ENCODE measurements at places on chromosomes 7 and 10.

DNA sequence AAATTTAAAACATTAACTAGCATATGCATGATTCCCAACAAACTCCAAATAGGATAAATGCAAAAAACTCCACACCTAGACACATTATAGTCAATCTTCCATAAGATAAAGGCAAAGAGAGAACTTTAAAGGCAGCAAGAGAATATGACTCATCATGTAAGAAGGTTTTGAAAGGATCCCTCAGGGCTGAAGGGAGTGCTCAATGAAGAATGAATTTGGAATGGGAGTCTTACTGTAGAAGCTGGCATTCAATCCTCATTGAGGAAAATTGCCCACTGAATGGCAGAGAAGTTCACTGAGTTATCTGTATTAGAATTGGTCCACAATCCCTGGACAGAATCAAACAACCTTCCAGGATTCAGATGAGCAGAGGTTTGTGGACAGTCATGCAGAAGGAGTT, 26.1 kb upstream of the ZNF365 start:
- DNase-seq = no peak

DNA sequence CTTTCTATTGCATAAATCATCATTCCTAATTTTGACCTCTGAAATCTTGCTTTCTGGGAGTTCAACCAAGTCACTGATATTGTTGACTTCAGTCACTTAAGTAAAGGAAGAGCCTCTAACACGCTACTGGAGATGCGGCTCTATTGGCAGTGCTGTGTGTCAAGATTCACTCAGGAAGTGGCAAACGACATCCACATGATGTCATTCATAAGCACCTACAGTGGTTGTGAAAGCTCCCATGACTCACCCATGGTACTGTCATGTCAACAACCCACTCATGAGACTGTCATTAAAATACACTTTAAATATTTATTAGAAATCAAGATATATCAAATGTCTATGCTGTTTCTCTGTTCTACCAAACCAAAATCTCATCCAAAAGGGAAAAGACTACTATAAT, 52.5 kb upstream of the LHFPL3 start:
- no peak for DNase-seq

- no peak for DNase-seq
Measured at GRCh38 chr7:109893231-109893630, 1197.7 kb upstream of the LRRN3 start.

DNA sequence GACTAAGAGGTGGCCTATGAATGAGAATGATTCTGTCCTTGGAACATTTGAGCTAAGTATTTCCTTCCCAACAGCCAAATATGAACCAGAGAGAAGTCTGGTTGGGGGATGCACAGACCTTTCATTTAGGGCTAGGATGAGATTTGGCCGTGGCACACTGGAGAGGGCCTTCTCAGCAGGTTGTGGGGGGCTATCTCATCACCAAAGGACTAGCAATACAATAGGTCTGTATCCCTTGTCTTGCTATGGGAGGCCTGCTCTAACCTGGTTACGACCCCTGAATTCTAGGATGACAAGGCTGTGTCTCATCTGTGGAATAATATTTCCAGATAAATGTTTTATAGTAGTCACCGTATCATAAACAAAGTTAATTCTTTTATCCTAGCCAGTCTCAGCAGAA, 133.0 kb downstream of the CHRM2 start:
- DNase-seq = no peak

DNA sequence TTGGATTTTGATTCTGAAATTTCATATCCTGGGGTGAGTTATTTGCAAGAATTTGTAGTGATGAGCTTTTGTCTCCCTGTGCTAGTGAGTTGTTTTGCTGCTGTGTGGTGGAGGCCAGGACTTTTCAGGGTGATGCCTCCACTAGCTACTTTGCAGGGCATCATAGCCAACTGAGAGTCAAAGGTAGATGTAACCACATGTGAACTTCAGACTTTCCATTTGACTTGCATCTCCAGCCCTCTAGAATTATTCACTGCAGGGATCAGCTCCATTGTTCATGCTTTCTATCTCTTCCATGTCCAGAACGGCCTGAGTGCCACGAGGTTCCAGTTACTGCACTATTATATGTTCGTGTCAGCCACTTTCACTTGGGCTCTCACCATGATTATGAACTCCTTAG, 534.3 kb downstream of the GRM8 start:
- no peak for DNase-seq

DNA sequence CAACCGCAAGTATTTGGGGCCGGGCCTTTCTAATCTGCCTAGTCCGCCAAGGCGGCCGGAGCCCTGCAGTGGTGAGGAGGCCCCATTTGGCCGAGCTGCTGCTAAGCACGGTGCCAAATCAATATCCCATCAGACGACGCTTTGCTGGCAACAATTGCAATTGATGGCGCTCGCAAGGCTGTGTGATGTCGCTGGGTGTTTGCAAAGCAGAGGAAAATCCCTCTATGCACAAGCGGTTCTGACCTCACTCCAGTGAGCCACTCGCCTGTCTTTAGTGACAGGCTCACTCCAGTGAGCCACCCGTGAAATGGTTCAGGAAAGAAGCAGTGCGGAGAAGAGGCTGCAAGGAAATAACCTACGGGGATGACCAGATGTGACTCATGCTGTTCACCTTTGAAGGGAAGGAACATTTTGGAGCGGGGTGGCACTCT, 18.3 kb upstream of the PDE1C start:
- no peak for DNase-seq

DNA sequence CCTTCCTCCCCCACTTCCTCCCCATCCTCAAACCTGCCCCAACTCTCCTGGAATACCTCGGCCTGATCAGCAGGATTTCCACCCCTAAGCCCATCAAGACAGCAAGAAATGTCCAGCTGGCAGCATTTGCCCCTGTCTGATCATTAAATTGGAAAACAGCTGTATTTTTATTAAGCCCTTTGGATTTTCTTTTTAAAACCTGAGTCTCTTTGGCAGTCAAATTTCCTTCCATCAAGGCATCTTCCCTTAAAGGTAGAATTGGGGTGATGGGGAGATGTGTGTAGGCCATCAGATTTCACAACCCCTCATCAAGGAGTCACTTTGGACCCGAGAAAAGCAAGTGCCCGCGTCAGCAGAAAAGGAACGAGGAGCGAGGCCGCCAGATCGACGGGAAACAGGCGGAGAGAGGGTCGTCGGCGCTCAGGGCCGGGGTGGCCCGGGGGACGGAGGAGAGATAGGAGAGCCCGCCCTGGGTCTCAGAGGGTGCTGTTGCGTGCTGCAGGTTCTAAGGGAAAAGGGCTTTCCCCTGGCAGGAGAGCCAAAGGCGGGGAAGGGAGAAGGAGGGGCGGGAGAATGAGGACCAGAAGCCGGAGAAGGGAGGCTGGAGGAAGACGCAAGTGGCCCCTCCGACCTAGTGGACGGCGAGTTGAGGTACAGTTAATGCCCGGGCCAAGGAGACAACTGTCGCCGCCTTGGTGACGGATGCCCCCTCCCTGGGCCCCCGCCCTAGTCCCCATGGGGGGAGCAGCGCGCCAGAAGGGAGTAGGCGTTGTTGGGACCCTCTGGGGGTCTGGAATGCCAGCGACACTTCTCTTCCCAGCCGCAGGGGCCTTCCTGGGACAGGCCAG, 11.5 kb upstream of the GATA3 start:
- DNase-seq = no peak

- DNase-seq = no peak
Measured at GRCh38 chr10:15652117-15652516, 67.6 kb downstream of the ITGA8 start.

DNA sequence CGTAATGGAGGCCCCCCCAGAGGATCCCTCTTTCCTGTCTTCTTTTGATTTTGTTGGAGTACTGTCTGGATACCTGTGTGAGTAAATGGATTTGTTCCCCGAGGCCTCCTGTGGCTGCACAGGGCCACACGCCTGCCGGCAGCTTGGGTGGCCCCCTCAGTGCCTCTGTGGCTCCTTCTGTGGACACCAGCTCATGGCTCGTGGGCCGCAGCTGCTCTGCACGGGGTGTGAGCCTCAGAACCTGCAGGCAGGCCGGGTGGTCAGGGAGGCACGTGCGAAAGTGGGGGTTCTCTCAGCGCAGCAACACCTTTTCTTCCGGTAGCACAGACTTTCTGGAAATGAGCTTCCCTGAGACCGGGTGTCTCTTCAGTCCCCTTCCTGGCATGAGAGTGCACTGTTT, 70.3 kb downstream of the WDR37 start:
- DNase-seq = no peak

GRCh38 chr10:118827053-118827452, 72.3 kb upstream of the CACUL1 start:
- no peak for DNase-seq

DNA sequence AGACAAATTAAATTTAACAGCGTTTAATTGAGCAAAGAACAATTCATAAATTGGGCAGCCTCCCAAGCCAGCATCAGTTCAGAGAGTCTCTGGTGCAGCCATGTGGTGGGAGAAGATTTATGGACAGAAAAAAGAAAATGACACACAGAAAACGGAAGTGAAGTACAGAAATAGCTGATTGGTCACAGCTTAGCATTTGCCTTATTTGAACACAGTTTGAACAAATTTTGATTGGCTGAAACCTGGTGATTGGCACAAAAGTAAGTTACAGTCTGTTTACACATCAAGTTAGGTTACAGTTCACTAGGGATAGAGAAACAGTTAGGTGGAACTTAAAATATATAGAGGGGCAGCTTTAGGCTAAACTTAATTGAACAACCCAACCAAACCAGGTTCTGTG, 720.1 kb downstream of the TYW1 start:
- no peak for DNase-seq

DNA sequence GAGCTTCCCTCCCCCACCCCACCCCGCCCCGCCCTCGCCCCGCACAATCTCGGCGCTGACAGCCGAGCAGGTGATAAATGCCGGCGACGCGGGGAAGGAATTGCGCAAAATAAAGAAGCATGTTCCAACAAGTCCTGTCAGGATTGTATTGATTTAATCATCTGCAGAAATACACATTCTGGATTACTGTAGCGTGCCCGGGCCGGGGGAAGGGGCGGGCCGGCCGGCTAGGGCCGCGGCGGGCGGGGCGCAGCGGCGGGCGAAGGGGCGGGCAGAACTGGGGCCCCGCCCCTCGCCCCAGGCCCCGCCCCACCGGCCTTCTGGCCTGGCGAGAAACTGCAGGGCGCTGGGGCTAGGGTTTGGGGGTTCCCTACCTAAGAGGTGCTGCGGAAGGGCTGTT, 88.9 kb upstream of the PAX2 start:
- DNase-seq = no peak

DNA sequence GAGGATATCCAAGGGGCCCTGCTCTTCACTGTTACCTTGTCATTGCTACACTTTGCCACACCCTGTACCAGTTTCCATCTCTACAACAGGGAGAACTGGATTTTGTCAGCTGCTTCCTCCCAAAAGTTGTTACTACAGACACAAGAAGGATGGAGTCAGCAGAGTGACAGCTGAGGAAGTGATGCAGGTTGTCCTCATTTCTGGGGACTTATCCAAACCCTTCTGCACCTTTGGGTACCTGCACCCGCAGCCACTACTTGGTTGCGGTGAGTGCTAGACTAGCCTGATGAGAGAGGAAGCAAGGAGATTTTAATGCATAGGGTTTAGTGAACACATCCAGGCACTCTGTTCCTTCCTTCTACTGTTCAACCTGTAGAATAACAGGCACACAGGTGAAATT, 281.0 kb downstream of the RPS24 start:
- no peak for DNase-seq

GRCh38 chr7:101216860-101217387, 457 bp downstream of the PLOD3 start:
- DNase-seq = peak; percentile 35

DNA sequence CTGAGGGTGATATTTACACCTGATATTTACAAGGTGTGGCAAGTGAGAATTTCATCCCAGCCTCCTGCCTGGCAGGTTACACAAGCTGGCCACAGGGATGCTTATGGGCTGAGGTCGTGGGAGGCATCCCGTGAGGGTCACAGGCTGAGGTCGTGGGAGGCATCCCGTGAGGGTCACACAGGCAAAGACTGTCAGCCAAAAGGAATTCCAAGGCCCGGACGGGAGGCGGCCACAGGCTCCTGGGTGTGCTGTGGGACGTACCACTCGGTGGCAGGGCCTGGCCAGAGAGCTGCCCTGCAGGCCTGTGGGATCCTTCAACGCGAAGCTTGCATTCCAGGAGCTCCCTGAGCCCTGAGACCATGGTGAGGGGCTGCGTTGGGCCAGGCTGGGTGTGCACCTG, 460.6 kb downstream of the DNAJB6 start:
- DNase-seq = no peak

- no peak for DNase-seq
Measured at GRCh38 chr7:25287291-25287690, 59.0 kb upstream of the NPVF start.

GRCh38 chr10:99620711-99621453, 643 bp upstream of the SLC25A28 start:
- peak; percentile 89 for DNase-seq

DNA sequence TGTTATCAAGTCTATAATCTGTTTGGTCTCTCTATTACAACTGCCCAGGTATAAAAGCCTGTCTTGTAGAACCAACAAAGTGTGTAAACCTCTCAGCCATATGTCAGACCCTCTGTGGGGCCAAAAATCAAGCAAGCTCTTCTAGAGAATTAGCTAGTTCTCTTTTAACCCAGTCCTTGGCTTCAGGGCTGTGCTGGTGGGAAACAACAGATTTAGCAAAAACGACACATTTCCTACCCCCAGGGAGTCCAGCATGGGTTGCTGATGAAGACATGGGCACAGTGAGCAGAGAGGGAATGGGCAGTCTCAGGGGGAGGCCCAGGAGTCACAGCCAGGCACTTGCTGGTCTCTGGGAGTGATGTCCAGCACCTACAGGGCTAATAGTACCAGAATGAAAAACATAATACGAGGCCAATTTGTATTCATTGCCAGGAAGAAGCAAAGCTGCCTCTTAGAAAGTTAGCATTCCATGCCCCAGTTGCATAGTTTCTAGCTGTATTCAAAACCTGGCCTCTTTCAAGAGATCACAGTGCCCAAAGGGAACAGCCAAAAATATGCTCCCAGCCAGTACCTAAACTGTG, 80.1 kb downstream of the FRMD4A start:
- DNase-seq = no peak

GRCh38 chr7:27619492-27619891, 43.2 kb downstream of the HIBADH start:
- no peak for DNase-seq

DNA sequence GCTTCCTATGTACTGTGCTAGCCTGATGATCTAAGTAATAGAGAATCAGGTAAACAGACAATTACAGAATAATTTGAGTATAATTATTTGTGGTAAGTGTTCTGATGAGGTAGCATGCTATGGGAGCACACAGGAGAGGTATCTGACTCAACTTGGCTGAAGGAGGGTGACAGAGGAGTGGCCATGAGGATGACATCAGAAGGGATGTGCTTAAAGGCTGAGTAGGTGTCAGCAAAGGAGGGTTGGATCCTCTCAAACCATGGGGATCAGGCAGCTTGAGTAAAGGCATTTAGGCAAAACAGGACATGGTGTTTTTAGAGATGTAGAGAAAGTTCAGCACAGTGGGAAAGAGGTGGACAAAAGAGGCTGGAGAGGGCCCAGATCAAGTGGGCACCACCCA, 29.0 kb downstream of the KLHDC10 start:
- no peak for DNase-seq

- no peak for DNase-seq
Measured at GRCh38 chr7:99368750-99369389, 5.7 kb upstream of the ARPC1B start.

All from hematopoietic multipotent progenitor cell treated with erythropoietin and hydrocortisone succinate and interleukin-3 and kit ligand, for 15 days (in vitro differentiated cells).